ENCODE measurements at places on chromosomes 3 and 15.

GRCh38 chr3:54731732-54732445 lies 196.0 kb downstream of the LRTM1 start:
- DNase-seq, result no peak

GRCh38 chr3:12522721-12523120 lies 22.6 kb downstream of the MKRN2OS start:
- no peak for DNase-seq

DNA sequence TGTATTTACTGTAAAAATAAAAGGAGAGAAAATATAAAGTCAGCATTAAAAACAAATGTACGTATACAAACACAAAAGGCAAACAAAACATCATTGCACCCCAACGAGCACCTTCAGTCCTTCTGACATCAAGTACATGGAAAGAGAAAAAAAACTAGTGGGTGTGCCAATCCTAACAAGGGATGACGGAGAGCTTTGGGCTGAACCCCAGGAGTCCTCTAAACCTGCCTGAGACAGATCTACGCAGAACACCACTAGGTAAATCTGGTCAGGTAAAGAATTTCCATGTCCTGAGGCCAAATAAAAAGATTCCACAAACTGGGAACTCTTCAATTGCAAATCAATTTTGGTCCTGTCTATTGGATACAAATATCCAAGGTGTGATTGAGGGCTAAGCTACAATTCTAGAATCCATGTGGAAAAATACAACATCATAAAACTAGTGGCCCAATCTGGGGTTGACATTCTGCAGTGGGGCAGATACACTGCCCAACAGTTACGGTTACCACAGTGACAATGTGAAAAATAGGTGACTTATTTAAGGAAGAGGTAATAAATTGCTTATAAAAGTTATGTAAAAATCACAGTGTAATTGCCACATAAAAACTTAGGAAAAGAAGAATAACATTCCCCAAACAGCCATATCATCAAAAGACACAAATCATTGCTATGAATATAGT lies 14.2 kb downstream of the IFT80 start:
- no peak for DNase-seq

GRCh38 chr3:59234884-59235633 lies 185.2 kb upstream of the CFAP20DC start:
- DNase-seq, result no peak

DNA sequence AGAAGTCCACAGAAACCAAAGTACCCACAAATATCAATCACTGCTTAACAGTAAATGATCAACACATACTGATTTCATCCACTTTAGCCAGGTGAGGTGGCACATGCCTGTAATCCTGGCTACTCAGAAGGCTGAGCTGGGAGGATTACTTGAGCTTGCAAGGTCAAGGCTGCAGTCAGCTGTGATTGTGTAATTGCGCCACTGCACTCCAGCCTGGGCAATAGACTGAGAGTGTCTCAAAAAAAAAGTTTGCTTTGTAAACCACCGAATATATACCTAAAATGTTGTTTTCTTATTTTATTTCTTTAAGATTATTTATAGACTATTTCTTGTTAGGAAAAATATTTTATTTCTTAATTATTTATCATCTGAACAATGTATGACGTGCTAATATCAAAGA lies 8.7 kb upstream of the ATP13A4 start:
- DNase-seq, result no peak

DNA sequence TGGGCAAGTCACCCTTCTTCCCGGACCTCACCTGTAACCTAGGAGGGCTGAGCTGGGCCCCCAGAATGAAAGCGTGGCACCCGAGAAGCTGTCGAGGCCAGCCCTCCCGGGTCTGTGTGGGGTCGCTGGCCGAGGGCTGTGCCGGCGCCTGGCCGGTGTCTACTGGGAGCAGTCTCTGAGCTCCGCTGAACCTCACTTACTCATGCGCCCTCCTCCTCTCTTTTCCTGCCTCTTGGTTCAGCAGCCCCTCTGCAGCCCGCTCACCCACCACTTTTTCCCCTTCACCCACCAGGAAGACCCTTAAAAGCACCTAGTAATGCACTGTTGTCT lies 419 bp downstream of the HYKK start:
- DNase-seq, result no peak

DNA sequence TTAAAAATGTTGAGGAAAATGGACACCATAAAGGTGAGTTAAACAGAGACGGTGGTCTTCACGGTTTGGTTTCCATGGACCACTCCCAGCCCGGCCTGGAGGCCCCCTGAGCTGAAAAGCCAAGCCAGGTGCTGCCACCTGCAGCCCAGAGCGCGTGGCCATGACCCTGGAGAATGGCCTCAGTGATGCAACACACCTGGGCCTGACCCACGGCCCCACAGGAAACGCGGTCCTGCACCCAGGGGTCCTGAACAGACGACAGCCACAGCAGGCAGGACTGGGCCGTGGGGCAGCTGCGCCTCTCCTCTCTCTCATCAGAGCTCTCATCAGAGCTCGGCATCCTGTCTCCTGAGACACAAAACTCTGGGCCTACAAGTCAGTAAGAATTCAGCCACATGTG lies 64.1 kb downstream of the NIPA2 start:
- no peak for DNase-seq

GRCh38 chr15:50024281-50024680 lies 94.8 kb downstream of the ATP8B4 start:
- peak; percentile 81 for DNase-seq

GRCh38 chr3:64238971-64239667 lies 13.9 kb upstream of the PRICKLE2 start:
- peak; percentile 92 for DNase-seq

- DNase-seq, result no peak
Measured at GRCh38 chr3:62057339-62058047, 315.9 kb downstream of the FEZF2 start.

DNA sequence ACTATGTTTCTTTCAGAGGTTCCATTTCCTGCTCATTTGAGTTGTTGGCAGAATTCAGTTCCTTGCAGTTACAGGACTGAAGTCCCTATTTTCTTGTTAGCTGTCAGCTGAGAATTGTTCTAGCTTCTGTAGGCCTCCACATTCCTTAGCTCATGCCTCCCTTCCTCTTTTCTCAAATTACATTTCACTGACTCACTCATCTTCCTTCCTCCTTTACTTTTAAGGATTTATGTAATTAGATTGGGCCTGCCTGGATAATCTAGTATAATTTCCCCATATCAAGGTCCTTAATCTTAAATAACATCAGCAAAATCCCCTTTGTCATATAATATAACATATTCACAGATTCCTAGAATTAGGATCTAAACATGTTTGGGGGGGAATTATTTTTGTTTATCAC lies 40.6 kb upstream of the RBMS3 start:
- DNase-seq, result no peak

GRCh38 chr3:139653582-139653981 lies 24.2 kb downstream of the NMNAT3 start:
- DNase-seq, result no peak

GRCh38 chr3:119630128-119630879 lies 30.1 kb downstream of the POPDC2 start:
- DNase-seq, result no peak

DNA sequence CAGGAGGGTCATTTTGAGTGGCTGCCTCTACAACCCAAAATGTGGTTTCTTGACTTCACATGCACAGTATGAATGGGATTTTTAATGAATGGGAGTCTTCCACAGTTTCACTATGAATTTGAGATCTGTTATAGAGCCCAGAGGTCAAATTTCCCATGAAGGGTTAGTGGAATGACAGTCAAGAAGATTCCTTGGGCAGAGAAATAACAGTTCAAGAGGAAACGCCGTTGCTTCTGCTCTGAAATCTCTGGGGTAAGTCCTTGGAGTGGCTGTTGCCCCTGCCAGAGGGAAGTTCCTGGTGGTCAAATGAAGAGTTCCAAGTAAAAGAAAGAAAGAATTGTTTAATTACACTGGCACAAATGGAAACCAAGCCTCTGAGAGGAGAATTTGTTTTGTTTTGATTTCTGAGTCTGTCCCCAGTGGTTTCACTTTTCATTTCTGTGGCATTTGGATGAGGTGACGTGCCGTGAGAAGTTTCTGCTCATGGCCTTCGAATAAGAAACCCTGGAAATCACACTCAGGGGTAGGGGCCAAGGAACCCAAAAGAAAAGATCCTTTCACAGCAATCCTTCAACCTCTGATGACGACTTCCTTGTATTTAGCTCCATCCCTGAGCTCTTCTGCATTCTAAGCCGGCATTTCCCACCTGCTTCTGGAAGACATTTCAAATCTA lies 77.5 kb upstream of the IL12A start:
- DNase-seq, result no peak

GRCh38 chr3:130849091-130849552 lies 44.8 kb upstream of the ATP2C1 start:
- no peak for DNase-seq

- DNase-seq, result peak; percentile 56
Measured at GRCh38 chr3:50303013-50303815, at the start of gene HYAL1. Gene HYAL1 (minus strand): TSS chr3:50303574. CDS start chr3:50302956, 618 bp downstream.

DNA sequence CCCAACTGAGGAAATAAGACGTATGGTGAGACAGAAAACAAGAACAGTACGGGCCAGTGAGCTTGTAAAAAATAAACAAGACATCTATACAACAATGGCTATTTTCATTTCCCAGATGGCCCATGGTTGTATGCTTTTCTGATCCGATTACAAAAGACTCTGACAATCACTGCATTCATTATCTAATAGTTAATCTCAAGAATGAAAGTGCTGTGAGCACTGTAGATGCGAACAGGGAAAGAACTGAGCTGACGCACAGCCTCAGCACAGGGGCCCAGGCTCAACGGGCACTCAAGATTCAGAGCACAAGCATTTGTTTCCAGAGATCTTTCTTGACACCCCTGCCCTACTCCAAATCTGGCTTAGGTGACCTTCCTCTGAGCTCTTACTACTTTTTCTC lies 6.9 kb downstream of the MTMR10 start:
- no peak for DNase-seq

DNA sequence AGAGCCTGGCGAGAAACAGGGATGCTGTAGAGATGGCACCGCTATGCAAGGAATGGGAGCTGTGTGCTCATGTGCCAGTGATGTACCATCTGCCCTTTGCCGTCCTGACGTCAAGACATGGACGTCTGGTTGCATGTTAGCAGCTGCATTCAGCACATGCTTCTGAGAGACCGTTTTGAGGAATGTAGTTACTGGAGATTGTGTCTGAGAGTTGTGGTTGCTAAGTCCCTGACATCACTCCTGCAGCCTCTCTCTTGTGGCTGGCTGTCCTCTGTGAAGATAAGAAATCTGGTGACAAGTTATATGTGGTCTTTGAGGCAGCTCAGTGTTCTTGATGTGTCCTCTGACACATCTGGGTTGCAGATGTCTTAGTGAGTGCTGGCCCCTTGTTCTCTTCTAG lies 165.1 kb downstream of the APBA2 start:
- no peak for DNase-seq

DNA sequence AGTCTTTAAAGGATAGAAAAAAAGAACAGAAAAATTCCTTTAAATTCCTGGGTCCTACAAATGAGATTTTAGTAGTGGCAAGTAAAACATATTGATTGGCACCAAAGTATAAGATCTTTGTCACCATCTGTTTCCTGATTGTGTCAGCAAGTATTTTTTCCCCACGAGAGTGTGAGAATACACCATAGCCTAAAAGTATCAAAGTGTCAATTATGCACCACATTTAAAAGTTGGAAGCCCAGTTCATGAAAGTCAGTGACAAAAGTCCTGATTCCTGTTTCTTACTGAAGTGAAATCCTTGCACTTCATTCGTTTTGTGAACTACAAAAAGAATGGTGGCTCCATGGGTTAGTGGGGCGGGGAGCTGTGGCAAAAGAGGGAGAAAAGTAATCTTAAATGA lies 83.8 kb upstream of the DPH6 start:
- no peak for DNase-seq

DNA sequence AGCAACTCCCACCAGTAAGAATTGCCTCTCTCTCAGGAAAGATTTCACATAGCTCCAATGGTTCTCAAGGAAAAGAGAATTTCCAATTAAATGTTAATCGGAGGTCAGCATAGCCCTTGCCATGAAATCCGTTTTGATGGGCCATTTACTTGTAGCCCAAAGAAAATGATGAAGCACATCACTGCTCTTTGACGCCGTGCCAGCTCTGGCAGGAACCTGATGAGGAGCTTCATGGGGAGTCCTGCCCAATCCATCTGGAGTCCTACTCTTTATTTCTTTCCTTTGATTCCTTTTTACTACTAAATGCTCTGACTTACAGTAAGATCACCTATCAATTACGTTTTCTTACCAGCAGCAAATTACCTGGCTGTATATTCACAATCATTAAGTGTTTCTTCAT lies 84.7 kb downstream of the FGF12 start:
- DNase-seq, result no peak

DNA sequence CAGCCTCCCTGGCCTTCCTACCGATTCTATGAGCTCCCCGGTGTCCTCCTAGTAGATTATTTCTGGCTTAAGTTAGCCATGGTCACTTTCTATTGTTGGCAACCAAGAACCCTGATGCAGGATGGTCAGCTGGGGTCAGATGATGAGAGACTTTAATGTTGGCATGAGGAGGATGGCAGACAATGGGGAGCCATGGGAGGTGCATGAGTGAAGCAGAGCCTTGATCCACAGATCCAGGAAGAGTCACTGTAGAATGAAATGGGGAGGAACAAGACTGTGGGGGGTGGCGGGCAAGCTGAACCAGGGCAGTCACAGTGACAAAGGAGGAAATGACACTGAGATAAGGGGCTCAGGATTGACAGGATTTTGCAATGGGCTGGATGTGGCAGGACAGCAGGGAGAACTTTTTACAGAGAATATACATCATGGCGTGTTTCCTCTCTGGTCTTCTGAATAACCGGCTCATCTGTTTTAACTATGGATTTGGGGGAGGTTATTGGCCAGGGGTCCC lies 60.9 kb downstream of the RPLP1 start:
- no peak for DNase-seq

DNA sequence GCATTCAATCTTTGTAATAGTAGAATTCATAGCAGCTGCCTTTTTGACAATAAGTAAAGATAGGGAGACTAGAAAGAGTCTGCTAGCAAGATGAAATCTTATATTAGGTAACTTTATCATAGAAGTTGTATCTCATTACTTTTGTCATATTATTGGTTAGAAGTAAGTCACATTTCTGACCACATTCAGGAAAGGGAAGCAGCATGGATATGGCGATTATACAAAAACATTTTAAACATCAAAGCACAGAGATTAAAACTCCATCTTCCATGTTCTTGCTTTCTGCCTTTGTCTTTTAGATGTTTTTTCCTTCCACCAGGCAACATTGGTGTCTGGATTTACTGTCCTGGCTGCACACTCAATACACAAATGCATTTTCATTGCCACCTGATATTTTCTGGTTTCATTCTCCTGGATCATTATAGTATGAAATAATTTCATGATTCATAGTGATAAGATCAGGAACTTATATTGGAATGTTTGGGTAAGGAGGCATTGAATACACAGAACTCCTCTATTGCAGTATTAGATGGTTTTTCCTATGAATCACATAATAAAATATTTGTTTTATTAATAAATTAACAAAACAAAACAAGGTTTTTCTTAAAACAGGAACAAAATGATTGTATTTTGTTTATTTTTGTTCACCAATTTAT lies 1460.3 kb upstream of the CADM2 start:
- no peak for DNase-seq

- DNase-seq, result no peak
Measured at GRCh38 chr3:24508423-24508839, 13.8 kb upstream of the THRB start.

- DNase-seq, result no peak
Measured at GRCh38 chr3:4885316-4885715, 93.9 kb upstream of the BHLHE40 start.

GRCh38 chr3:18951333-18951732 lies 197.0 kb upstream of the KCNH8 start:
- no peak for DNase-seq

Measured in lung (tissue), 17 donors.